RKO (cell line): ENCODE measurements at places on chromosomes 2 and 18.
A peak's percentile ranks its signal among the peaks of the same experiment; 100 is the strongest.

DNA sequence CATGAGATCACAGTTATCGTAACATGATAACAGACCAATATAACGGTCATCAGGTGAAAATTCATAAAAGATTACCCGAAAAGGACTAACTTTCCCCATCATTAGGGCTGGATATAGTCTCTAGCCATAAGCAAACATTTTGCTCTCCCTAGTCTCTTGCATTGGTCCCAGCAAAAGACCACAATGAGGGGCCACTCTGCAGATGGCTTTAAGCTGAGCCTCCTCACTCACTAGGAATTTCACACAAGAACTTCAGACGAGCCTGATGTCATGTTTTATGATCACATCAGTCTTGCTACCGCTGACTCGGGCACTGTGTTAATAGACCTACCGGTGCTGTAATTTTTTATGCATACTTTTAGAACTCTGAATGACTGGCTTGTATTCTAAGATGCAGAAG lies 35.2 kb downstream of the STK17B start:
- DNase-seq = peak; percentile 12

DNA sequence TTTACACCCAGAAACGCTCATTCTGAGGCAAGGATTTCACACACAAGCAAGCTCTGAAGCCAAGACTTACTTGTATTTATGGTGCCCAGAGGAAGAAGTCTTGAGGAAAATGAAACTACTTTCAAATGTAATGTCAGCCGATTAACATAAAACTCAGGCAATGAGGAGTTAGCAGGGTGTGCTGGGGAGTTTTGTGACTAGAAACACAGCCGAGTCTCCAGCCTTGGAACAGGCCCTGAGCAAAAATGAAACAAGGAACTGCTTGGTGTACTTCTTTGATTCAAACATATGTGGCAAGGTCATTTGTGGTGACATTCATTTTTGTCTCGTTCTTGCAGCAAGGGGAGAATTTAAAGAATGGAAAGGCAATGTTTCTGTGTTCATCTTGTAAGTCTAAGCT lies 4.5 kb downstream of the DYTN start:
- no peak for DNase-seq

- no peak for DNase-seq
Measured at GRCh38 chr2:236731767-236732580, 162.3 kb downstream of the ACKR3 start.

- DNase-seq = no peak
Measured at GRCh38 chr2:58428096-58429013, 187.2 kb upstream of the FANCL start.

DNA sequence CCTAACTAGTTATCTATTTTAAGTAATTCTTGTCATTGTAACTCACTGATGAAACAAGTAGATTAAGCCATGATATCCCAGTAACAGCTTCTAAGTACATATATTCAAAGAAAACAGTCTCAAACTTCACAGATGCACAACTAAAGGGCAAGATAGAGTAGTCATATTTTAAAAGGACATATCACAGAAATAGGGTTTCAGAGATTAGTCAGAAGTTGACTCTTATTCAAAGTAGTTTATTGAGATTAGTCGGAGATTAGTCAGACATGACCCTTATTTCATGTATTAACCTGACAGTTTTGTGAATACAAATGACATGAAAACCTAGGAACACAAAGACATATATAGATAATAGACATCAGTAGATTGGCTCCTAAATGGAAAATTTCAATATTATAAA lies 15.9 kb upstream of the CHAC2 start:
- peak; percentile 86 for DNase-seq

- peak; percentile 7 for DNase-seq
Measured at GRCh38 chr2:88053934-88054781, 1.4 kb downstream of the KRCC1 start.

- DNase-seq = peak; percentile 9
Measured at GRCh38 chr2:160574468-160575140, 81.0 kb upstream of the RBMS1 start.

- peak; percentile 83 for DNase-seq
Measured at GRCh38 chr2:30666266-30666874, 140.9 kb downstream of the CAPN13 start.

DNA sequence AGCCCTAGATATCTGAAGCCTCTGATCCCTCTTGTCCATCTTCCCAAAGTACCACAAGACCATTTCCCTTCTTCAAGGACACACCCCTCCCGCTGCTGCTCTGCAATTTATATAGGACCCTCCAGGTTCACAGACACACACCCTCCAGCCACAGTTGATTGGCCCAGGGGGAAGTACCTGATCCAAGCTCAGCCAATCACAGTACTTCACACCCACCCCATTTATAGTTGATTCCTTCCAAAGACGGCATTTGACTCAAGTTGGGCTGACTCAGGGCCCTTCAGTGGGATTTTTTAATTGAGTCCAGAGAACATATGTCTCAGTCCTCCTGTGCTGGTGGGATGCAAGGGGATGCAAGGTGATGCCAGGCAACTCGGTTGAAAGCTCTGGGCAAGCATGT lies 59.2 kb downstream of the GYPC start:
- no peak for DNase-seq

- no peak for DNase-seq
Measured at GRCh38 chr2:42893047-42893758, 100.8 kb upstream of the HAAO start.

DNA sequence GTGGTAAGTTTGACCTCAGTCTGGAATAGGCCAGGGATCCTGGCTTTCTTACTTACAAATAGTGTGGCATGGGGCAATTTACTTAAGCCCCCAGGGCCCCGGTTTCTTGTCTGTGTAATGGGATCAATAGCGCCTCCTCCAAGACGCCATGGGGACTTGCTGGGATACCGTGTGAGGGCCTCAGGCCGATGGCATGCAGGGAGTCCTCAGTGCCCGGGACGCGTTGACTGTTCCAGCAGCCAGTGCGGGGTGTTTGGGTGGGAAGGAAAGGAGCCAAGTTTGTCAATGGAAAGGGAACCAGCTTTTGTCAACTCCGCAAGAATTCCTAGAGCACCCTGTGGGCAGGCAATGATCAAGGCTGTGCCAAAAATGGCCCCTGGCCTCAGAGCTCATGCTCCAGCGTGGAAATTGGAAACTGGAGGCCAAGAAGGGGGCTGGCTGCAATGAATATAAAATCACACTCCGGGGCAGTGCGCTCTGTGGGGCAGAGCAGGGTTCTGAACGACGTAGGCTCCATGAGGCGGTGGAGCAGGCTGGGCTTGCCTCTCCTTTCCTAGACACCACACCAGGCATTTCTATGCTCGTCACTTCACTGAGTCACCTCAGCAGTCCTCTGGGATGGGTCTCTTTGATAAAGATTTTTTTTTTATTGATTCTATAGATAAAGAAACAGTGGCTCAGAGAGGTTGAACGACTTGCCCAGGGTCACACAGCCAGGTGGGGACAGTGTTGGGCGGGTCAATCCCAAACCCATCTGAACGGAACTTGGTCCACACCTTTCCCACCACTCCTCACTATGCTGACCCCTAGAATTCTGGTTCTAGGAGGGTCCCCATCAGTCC lies 56.7 kb upstream of the ASAP2 start:
- no peak for DNase-seq

DNA sequence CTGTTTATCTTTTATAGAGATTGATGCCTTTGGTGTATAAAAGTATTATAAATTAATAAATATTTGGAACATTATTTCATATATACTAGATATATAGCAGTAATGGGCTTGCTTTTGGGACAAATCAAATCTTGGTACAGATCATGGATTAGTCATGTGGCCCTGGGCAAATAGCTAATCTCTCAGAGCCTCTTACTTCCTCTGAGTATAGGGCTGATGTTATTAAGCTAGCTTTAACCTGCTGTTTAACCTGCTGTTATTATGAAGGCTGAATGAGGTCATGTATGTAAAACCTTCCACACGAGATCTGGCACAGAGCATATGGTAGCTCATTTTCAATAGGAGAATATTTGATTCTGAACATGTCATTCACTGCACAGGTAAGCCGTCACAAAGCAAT lies 5.7 kb downstream of the ITGB6 start:
- no peak for DNase-seq

DNA sequence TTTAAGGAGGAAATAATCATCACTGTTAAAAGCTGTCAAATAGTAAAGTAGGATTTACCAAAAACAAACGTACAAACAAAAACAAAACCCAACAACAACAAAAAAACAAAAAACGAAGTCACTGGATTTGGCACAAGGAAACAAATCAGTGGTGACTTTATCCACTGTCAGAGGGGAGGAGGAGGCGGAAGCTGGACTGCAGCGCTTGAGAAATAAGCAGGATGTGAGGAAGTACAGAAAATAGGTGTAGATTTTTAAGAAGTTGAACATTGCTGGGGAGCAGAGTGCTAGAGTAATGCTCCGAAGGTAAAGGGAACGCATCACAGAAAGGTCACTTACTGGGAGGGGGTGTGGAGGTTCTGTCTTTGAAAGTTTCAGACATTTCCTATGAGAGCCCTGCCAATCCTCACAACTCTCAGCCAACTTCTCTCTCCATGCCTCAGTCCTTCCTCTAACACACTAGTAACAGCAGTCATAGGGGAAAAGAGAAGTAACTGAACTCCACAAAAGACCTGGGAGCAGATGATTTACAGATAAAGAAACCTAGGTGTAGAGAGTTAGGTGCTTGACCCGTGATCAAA lies 220.2 kb upstream of the SMAD7 start:
- no peak for DNase-seq

- no peak for DNase-seq
Measured at GRCh38 chr2:47654790-47655562, 128.0 kb upstream of the MSH6 start.

DNA sequence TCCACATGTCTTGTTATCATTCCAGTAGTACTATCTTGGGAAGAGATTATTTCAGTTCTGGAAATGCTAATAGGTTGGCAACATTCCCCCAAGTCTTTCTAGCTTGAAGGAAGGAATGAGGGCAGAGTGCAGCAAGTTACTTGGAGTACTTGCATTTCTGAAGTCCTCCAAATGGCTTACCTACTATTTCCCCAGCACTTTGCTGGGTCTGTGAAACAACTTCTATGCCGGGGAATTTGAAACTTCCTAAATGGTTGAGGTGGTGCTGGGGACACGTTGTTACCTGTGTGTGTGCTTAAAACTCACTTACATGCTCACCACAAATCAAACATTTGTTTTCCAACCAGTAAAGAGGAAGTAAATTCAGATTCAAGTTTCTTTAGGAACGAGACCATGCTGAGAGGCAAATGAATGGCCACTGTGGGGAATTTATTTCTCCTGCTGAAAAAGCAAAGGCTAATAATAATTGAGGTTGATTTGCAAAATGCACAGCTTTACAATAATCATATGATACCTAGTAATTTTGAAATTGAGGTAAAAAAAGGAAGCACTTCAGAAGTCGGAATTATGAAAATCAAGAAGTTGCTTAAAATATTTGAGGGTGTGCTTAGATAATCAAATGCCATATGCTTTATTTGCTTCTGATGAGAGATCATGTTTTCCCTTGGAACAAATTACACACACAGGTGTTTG lies 1167.7 kb upstream of the ZEB2 start:
- no peak for DNase-seq

GRCh38 chr18:27382567-27383216 lies 197.6 kb upstream of the CHST9 start:
- DNase-seq = no peak

GRCh38 chr18:55819448-55819847 lies 231.5 kb upstream of the TCF4 start:
- no peak for DNase-seq

- DNase-seq = no peak
Measured at GRCh38 chr2:239315308-239315707, 85.5 kb downstream of the HDAC4 start.

DNA sequence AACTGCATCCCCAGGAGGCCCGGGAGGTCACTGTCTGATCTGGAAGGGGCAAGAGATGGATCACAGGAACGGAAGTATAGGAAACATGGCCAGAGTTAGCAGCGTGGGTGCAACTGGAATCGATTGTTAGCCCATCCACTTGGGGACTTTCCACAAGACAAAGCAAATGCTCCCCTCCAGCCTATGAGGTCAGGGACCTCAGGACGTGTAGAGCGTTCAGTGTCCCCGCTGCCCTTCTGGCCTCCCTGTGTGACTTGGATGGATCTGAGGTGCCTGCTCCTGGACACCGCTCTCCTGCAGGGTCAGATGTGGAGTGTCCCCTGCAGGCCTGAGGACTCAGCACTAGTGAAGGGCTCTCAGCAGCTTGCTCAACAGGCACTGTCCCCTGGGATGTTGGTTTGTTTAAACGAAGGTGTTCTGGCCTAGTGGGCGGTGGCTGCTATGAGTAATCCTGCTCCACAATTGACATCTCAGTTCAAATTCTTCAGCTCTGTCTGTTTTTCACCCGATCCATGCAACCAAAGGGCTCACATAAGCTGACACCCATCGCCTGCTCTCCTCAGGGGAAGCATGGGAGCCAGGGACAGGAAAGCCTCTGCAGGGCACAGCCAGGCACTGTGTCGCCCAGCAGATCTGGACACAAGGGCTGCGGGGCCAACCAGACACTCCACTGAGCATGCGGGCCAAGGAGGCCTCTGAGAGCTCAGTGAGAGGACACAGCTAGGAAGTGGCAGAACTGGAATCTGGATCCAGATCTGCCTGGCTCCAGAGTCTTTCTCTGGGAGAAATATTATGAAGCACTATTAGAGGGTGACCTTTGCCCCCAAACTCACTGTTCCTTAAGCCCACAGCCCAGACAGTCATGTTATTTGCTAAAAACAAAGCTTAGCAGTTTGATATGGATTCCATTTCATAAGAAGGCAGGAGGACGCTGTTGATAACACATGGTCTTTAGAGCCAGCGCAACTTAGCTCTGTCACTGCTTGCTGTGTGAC lies 78.5 kb downstream of the RHOB start:
- no peak for DNase-seq

- no peak for DNase-seq
Measured at GRCh38 chr2:98137196-98137595, 50.2 kb downstream of the VWA3B start.

- DNase-seq = peak; percentile 2
Measured at GRCh38 chr2:735670-736218, 58.5 kb upstream of the TMEM18 start.

DNA sequence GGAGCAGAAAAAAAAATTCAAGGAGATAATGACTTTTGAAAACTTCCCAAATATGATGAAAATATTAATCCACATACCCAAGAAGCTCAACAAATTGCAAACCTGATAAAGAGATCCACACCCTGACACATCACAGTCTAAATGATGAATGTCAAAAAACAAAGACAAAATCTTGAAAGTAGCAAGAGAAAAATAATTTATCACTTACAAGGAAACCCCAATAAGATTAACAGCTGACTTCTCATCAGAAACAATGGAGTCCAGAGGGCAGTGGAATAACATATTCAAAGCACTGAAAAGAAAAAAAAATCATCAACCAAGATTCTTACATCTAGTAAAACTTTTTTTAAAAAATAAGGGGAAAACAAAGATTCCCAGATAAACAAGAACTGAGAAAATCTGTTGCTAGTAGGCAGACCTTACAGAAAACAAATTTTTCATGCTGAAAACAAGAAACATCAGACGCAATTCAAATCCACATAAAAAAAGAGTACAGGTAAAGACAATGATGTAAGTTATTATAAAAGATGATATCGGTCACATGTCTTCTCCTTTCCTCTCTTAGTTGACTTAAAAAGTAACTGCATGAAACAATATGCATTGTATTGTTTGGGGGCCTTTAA lies 21.3 kb downstream of the SLC66A2 start:
- peak; percentile 36 for DNase-seq

- no peak for DNase-seq
Measured at GRCh38 chr18:9428301-9428706, 47.0 kb upstream of the RALBP1 start.
